Trophoblast cell (in vitro differentiated cells and primary cell): ENCODE measurements at places on chromosomes 7 and 10.

- no peaks in the 10 kb centered on the region for H3K27me3 ChIP-seq
- no peak overlapping the region for H3K27ac ChIP-seq
- H3K36me3 ChIP-seq = no peaks in the 10 kb centered on the region
- H3K4me1 ChIP-seq = no peaks in the 10 kb centered on the region
These were observed 38.5 kb upstream of the SEMA3C start for GRCh38 chr7:80957226-80957777.

GRCh38 chr10:63713191-63714144 is 192.3 kb downstream of the REEP3 start:
- H3K4me1 ChIP-seq = peaks cover 6% of the 10 kb centered on the region
- no peaks in the 10 kb centered on the region for H3K36me3 ChIP-seq
- H3K27ac ChIP-seq = no peak overlapping the region
- H3K4me3 ChIP-seq = no peak overlapping the region
- H3K27me3 ChIP-seq = no peaks in the 10 kb centered on the region

GRCh38 chr7:101127460-101128039 is 646 bp downstream of the SERPINE1 start:
- H3K36me3 ChIP-seq = peaks cover 9% of the 10 kb centered on the region
- H3K4me1 ChIP-seq = peaks cover 45% of the 10 kb centered on the region
- H3K27me3 ChIP-seq = no peaks in the 10 kb centered on the region
- peak overlapping the region; percentile 49 for H3K27ac ChIP-seq
- H3K4me3 ChIP-seq = peak overlapping the region; percentile 53
- peak; percentile 26 for DNase-seq

- DNase-seq = peak; percentile 64
- no peak overlapping the region for H3K4me3 ChIP-seq
- H3K27me3 ChIP-seq = no peaks in the 10 kb centered on the region
- no peaks in the 10 kb centered on the region for H3K4me1 ChIP-seq
- H3K27ac ChIP-seq = no peak overlapping the region
These were observed 32.7 kb upstream of the NRCAM start for GRCh38 chr7:108488768-108489538.

- H3K27ac ChIP-seq = no peak overlapping the region
- H3K27me3 ChIP-seq = no peaks in the 10 kb centered on the region
- DNase-seq = no peak
- no peak overlapping the region for H3K4me3 ChIP-seq
These were observed 36.7 kb upstream of the LRRC4 start for GRCh38 chr7:128067983-128068382.

- no peak overlapping the region for H3K4me3 ChIP-seq
- no peaks in the 10 kb centered on the region for H3K27me3 ChIP-seq
- H3K27ac ChIP-seq = no peak overlapping the region
- no peak for DNase-seq
These were observed 94.7 kb downstream of the RAMP3 start for GRCh38 chr7:45252248-45252647.

DNA sequence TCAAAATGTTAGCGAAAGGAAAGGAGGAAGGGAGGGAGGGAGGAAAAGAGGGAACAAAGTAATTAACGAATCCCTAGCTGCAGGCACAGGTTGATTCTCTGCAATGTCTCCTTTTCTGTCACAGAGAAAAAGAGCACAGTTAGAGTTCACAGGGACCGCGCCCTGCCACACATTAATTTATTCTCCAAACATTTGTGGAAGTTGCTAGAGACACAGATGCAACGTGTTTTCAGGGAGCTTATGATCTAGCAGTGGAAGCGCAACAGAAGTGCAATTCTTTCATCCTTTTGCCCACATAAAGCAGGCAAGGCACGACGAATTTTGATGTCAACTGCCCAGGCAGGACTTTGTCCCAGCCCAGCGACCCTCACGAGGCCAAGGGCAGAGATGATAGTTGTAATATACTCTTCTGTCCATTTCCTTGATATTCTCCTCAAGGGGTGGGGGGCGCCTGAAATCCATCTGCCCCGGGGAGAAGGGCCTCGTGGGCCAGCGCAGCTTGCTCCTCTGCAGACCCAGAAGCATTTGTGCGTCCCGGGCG is 101.7 kb upstream of the ZNF438 start:
- no peak for DNase-seq
- no peak overlapping the region for H3K4me3 ChIP-seq
- H3K27ac ChIP-seq = no peak overlapping the region
- H3K27me3 ChIP-seq = no peaks in the 10 kb centered on the region

DNA sequence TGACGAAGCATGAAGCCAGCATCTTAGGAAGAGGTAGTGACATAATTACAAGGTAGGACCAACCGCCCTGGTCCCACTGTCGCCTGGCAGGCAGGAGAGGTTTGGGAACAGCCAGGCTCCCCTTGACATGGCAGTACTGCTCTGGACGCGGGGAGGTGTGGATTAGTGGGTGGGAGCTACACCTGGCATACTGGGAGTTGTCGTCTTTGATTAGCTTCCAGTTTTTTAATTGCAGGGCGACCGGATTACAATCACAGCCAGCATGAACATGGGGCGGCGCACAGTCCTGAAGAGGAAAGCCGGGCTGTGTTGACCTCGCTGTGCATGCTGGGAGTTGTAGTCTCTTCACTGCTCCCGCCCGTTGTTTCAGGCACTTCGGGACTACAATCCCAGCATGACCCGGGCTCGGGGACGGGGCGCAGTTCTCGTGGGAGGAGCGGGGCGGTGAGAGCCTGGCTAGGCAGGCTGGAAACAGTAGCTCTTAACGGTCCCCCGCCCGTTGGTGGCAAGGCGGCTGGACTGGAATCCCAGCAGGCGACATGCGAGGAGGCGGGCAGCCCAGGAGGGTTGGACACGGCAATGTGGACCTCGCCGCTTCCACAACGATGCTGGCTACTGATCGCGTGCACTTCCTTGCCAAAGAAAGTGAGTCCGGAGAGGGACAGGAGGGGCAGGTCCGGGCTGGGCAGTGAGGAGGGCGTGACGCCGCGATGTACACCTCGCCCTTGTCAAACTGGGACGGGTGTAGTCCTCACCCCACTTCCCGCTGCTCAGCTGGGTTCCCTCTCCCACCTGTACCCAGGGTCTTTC is 98.0 kb upstream of the ZNF722 start:
- H3K27ac ChIP-seq = no peak overlapping the region
- H3K4me1 ChIP-seq = no peaks in the 10 kb centered on the region
- no peaks in the 10 kb centered on the region for H3K36me3 ChIP-seq
- no peak overlapping the region for H3K4me3 ChIP-seq
- DNase-seq = peak; percentile 90

DNA sequence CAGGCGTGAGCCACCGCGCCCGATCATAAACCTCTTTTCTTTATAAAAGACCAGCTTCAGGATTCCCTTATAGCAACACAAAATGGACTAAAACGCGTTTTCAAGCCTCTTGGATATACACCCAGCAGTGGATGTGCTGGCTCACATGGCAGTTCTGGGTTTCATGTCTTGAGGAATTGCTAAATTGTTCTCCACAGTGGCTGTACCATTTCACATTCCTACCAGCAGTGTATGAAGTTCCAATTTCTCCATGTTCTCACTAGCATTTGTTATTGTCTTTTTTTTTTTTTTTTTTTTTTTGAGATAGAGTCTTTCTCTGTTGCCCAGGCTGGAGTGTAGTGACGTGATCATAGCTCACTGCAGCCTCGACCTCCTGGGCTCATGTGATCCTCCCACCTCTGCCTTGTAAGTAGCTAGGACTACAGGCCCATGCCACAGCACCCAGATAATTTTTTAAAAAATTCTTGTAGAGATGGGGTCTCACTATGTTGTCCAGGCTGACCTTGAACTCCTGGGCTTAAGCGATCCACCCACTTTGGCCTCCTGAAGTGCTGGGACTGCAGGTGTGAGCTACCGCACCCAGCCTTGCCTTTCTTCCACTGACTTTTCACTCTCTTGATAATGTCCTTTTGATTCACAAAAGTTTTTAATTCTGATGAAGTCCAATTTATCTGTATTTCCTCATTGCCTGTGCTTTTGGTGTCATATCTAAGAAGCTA is 17.4 kb downstream of the TECPR1 start:
- H3K27me3 ChIP-seq = no peaks in the 10 kb centered on the region
- no peak overlapping the region for H3K27ac ChIP-seq
- H3K4me3 ChIP-seq = no peak overlapping the region
- no peak for DNase-seq
- H3K36me3 ChIP-seq = peaks cover 5% of the 10 kb centered on the region
- no peaks in the 10 kb centered on the region for H3K4me1 ChIP-seq

DNA sequence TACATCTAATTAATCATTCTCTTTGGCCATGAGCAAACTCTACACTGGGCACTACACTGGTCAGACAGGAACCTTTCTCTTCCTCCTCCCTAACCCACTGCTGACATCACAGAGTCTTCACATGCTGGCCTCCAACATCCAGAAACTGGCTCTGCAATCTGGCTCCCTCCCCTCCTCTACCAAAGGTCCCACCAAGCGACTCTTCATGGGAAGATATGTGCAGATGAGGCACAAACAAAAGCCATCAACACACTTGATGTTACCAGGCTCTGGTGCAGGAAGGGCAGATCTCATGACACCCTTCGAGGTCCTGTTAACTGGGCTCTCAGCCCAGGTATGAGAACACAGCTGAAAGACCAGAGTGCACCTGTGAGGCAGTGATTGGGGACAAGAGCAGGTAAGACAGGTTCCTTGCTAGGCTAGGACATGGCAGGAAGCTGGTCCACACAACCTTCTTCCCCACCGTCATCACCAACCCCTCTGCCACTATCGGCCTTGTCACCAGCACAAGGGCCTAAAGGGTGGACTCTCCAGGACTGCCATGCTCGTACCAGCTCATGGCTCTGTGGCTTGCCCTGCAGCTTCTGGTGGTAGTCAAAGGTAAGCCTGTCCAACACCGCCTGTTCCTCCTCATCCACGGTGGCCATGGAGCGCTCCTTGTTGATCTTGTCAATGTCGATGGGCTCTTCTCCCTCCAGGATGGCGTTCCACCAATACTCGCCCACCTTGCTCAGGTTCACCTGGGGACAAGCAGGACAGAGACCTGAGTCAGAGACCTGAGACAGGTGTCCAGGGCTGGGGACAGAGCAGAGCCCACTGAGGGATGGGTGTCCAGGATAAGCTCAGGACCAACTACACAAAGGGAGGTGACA is 66.6 kb upstream of the CAMK2B start:
- peaks cover 31% of the 10 kb centered on the region for H3K36me3 ChIP-seq
- H3K27me3 ChIP-seq = no peaks in the 10 kb centered on the region
- peak overlapping the region; percentile 14 for H3K4me3 ChIP-seq
- DNase-seq = no peak
- peaks cover 1% of the 10 kb centered on the region for H3K4me1 ChIP-seq

DNA sequence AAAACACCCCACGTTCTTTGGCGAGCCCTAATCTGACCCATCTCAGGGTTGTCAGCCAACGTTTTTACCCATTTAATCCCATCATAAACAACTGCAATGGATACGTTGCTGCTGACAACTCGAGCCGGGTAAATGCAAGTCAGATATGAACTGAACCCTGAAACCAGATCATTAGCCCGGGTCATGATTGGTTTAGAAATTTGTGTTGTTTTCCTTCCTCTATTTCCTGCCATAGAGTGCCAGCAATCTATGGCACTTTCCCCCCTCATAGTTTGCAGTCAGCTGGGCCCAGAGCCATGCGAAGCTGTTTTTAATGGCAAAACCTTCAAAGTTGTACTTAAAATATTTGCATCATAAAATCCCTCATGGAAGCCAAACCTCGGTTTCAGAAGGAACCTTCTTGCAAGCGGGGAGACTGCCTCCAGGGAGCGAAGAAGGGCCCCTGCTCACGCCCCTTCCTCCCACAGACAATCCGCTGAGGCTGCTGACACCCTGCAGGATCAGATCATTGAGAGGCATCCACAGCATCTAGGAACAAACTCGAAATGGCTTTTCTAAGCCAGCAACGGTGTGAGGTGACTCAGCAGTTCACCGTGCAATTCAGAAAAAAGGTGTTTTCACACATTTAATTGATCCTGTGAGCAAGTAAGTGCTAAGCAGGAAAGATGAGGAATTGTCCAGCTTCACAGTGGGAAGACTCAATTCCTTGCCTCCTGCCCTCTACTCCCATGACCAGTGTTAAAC is 710.1 kb downstream of the PARD3 start:
- H3K27ac ChIP-seq = no peak overlapping the region
- H3K4me1 ChIP-seq = no peaks in the 10 kb centered on the region
- no peak overlapping the region for H3K4me3 ChIP-seq

DNA sequence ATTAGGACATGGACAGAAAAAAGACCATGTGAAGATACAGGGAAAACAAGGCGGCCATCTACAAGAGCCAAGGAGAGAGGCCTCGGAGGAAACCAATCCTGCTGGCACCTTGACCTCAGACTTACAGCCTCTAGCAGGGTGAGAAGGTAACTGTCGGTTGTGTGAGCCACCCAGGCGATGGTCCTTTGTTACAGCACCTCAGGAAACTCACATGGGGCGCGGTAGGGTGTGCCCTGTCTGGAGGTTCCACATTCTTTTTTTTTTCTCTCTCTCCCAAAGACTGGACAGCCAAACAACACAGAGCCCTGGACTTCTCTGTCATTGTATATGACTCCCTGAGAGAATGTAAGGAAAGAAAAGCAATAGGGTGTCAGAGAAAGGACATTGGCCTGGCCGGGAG is 163.2 kb downstream of the KCNMA1 start:
- no peak overlapping the region for H3K4me3 ChIP-seq
- no peaks in the 10 kb centered on the region for H3K4me1 ChIP-seq
- peaks cover 7% of the 10 kb centered on the region for H3K36me3 ChIP-seq
- H3K27ac ChIP-seq = no peak overlapping the region
- DNase-seq = no peak
- H3K27me3 ChIP-seq = no peaks in the 10 kb centered on the region

DNA sequence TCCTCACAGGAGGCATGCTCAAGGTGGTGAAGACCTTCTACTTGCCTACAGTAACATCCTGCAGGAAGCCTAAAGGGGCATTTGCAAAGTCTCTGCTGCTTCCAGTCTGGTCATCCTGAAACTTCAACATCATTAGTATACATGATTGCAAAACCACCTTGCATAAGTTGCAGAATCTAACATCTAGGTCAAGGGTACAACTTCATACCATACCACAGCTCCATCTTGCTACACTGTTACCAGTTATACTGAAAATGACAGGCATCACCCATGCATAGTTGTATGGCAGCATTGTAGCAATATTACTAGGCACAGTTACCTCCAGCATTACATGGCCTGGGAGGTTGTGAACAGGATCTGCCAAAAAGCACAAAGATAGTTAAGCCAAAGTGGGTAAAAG is 13.7 kb upstream of the MACROH2A2 start:
- DNase-seq = peak; percentile 2
- H3K27me3 ChIP-seq = no peaks in the 10 kb centered on the region
- H3K4me1 ChIP-seq = no peaks in the 10 kb centered on the region
- no peak overlapping the region for H3K4me3 ChIP-seq
- H3K36me3 ChIP-seq = no peaks in the 10 kb centered on the region
- H3K27ac ChIP-seq = no peak overlapping the region

DNA sequence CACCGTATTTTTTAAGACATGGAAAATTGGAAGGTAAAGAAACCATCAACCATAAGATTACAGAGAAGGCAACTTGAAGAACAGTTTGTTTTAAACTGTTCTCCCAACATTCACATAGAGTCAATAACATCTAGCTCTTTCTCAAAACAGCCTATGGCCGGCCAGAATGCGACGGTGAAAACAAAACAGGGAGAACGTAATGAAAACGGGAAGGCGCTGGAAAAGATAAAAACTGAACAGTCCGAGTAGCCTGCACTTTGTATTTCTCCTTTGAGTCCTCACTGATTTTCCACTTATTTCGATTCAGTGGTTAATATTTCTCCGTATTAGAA is 637 bp downstream of the MICU1 start:
- no peaks in the 10 kb centered on the region for H3K27me3 ChIP-seq
- H3K4me3 ChIP-seq = no peak overlapping the region
- H3K4me1 ChIP-seq = no peaks in the 10 kb centered on the region

GRCh38 chr7:33582533-33582932 is 322.8 kb upstream of the BMPER start:
- no peak for DNase-seq
- no peak overlapping the region for H3K27ac ChIP-seq
- H3K36me3 ChIP-seq = no peaks in the 10 kb centered on the region
- H3K4me3 ChIP-seq = no peak overlapping the region
